A673 (cell line): ENCODE measurements at places on chromosomes 4 and X. TPM values are rescaled to one million over a fixed set of nuclear protein-coding genes. Genes with fewer than 3 reads are reported as not detected.
A peak's percentile ranks its signal among the peaks of the same experiment; 100 is the strongest.

Gene TTC29
- 0.21 and 0.33 TPM in 2 replicates for total RNA-seq

GRCh38 chr4:10656988-10657387, 27.6 kb downstream of the CLNK start:
- no peak for DNase-seq

GRCh38 chr4:110970642-110971041, 347.8 kb upstream of the PITX2 start:
- peak; percentile 79 for DNase-seq

Gene ALAS2
- not detected in 2 replicates for total RNA-seq

DNA sequence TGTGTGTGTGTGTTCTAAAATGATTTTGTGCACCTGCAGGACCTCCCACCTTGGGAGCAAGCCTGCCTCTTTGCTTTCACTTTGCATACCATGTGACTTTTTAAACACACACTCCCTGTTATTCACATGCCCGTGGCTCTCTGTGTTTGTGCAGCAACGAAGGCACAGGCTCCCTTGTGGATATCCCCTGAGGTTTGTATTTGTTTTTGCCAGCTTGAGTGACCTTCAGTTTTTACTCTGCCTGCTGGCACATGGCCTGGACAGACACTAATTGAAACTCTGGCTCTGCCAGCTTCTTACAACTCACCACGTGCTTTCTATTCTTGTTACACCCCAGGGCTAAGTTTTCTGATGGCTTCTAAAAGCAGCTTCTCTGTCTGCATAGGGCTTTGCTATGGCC, 885.8 kb downstream of the SH3BGRL start:
- no peak for DNase-seq
